ENCODE measurements at places on chromosomes 6 and 20.

DNA sequence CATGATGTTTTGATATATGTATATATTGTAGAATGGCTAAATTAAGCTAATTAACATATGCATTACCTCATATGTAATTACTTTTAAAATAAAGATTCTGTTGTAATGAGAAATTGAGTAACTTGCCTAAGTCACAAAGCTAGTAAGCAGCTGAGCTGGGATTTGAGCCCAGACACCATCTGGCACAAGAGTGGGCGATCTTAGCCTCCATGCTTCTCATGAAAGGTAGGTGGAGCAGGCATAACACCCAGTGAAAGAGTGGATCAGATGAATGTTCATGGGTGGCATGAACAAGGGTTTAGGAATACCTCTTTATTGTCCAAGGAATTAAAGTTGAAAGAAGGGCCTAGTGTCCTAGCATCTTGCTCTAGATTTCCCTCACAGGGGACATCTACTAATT, 365.4 kb downstream of the TFAP2B start:
- DNase-seq, result no peak

DNA sequence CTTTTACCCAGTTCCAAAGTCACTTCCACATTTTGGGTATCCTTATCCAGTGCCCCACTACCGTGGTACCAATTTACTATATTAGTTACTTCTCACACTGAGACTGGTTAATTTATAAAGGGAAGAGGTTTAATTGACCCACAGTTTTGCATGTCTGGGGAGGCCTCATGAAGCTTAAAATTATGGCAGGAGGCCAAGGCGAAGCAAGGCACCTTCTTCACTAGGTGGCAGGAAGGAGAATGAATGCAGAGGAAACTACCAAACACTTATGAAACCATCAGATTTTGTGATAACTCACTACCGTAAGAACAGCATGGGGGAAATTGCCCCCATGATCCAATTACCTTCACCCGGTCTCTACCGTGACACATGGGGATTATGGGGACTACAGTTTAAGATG, 106.7 kb upstream of the SAMD5 start:
- DNase-seq, result no peak

DNA sequence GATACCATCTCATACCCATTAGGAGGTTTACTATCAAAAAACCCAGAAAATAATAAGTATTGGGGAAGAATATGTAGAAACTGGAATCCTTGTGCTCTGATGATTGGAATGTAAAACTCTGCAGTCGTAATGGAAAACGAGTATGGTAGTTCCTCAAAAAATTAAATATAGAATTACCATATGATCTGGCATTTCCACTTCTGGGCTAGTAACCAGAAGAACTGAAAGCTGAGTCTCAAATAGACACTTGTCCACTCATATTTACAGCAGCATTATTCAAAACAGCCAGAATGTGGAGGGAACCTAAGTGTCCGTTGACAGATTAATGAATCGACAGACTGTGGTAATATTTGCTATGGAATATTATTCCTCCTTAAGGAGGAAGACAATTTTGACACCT, 44.3 kb downstream of the FOXC1 start:
- DNase-seq, result no peak

DNA sequence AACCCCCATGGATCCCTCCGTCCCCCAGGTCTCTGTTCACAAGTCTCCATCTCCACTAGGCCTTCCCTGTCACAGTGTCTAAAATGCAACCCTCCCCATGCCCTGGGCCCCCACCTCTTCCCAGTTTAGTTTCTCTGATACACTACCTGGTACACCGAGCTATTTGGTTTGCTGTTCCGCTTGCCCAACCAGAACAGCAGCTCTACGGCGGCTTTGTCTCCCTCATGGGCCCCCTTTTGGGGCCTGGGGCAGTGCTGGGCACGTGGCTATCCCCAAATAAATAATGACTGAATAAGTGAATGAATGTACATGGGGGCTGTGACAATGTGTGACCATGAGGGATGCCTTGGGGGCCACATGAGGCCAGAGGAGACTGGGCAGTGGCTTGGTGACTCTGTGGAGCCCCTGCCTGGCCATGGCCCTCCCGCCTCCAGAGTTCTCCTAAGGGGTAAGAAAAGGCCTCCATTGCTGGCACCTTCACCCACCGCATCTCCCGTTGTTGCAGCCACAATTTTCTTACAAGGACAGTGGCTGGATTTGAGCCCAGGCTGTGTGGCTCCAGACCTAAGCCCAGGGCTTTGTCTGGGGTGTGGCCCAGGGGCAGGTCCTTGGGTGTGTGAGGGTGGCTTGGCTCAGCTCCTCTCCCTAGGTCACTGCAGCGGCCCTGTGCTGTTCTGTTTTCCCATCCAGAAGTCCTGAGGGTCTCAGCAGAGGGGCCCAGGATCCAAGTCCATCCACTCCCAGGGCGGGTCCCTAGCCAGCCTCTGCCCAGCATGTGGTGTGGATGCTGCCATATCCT, 408.5 kb upstream of the SULF2 start:
- DNase-seq, result no peak

- no peak for DNase-seq
These were observed 567.4 kb downstream of the CBLN4 start for GRCh38 chr20:55437798-55438415.

DNA sequence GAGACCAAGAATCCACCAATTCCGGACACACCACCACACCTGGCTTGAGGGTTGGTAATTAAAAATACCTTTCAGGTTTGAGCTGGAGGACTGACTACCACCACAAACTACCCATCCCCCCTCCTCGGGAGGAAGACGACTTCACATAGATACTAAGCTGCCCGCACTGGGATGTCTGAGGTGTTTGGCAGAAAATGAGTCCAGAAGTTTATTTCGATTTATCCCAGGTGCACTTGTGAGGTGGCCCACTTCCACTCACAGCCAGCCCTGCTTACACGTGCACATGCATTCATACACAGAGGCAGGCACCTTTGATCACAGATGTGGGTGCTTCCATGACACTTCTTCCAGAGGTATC, 187.1 kb downstream of the ID4 start:
- DNase-seq, result no peak

DNA sequence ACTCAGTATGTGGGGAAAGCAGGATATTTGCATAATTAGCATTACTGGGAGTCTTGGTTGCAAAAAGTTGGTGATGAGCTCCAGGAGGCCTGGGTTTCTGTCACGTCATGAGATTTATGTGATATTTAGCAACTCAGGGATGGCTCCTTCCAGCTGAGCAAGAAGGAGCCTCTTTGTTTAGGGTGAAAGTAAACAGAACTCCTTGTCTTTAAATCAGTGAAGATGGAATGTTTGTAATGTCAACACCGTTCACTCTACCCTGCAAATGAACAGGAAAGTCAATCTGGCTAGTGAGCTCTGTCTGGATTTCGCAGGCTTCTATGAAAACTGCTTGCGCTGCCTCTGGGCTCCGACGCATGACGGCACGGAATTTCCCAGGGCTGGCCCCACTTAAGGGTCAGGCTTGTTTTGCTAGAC, 86.9 kb downstream of the PXDC1 start:
- DNase-seq, result no peak

DNA sequence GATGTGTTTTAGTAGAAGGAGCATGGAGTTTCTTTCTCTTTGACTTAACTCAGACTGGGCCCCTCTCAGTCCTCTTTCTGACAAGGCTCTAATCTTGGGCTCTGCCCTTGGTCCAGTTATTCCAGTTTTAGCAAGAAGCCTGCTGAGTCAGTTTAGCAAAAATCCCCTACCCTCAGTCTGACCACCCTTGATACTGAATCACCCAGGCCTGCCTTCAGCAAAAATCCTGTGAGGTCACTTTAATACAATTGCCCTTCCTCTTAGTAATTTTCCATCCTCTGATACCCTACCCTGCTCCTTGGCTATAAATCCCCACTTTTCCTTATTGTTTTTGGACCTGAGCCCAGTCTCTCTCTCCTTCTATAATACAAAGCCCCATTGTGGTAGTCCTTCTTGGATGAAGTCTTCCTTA, 326.7 kb upstream of the NOX3 start:
- peak; percentile 67 for DNase-seq

DNA sequence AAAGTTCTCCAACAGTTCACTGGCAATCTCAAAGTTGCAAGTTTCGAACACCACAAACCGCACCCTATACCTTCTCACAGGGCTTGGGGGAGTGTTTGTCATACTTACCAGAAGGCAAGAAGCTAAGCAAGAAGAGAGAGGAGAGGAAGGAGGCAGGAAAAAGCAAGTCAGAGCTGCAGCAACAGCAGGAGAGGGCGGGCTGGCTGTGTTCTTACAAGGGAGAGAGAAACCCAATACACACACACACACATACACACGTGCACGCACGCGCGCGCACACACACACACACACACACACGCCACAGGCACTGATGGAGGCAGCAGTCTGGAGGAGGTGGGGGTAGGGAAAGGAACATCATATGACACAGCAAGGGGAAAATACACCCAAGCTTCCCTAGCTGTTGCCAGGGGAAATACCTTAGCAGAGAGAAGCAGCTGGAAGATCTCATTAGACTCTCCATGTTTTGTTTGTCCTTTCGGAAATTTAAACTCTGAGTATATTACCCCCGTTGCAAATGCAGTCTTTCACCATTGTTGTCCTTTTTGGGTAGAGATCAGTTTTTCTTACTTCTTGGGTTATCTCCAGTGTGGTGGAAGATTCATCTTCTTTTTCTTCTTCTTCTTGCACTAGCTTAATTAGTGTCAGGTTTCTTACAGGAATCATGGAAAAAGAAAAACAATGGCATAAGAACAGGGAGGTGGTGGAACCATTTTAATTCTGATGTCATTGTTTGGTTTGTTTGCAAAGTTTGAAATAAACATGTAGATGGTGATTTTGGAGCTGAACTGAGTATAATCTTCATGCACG, at the start of gene TXLNB:
Gene TXLNB (minus strand): TSS at position 186 of the 807 bp plus-strand sequence. CDS start 3,099 bp downstream, outside the sequence.
- DNase-seq, result no peak

- DNase-seq, result no peak
These were observed 97.9 kb downstream of the RCAN2 start for GRCh38 chr6:46393161-46393939.

- DNase-seq, result no peak
These were observed 365.2 kb downstream of the SYNE1 start for GRCh38 chr6:152271776-152272464.

GRCh38 chr6:159929819-159930218, 39.0 kb downstream of the MAS1 start:
- no peak for DNase-seq

DNA sequence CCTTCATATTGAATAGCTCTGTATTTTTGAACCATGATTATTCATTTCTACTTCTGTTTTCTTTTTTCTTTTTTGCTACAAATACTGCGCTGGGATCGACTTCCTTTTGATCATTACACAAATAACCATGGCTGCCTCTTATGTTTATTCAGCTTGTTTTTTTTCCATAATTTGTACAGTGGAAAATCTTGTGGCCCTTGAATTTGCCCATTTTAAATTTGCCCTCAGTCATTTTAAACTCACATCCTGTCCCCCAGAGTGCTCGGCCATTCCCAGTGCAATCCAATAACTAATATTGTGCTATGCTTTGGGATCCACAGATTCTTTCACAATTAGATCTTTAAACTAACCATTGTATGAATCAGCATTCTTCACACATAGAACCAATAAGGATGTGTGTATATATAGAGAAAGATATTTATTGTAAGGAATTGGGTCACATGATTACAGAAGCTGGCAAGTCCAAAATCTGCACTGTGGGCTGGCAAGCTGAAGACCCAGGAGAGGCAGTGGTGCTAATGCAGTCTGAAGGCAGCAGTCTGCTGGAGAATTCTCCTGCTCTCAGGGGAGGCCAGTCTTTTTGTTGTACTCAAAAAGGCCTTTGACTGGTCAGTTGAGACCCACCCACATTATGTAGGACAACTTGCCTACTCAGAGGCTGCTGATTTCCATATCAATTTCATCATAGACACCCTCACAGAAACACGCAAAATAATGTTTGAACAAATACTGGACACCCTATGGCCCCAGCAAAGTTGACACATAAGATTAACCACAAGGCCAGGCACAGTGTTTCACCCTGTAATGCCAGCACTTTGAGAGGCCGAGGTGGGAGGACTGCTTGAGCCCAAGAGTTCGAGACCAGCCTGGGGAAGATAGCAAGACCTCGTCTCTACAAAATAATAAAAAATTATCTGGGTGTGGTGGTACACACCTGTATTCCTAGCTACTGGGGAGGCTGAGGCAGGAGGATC, 147.1 kb downstream of the MTHFD1L start:
- DNase-seq, result no peak

GRCh38 chr6:139722530-139722929, 348.1 kb upstream of the CITED2 start:
- DNase-seq, result no peak

DNA sequence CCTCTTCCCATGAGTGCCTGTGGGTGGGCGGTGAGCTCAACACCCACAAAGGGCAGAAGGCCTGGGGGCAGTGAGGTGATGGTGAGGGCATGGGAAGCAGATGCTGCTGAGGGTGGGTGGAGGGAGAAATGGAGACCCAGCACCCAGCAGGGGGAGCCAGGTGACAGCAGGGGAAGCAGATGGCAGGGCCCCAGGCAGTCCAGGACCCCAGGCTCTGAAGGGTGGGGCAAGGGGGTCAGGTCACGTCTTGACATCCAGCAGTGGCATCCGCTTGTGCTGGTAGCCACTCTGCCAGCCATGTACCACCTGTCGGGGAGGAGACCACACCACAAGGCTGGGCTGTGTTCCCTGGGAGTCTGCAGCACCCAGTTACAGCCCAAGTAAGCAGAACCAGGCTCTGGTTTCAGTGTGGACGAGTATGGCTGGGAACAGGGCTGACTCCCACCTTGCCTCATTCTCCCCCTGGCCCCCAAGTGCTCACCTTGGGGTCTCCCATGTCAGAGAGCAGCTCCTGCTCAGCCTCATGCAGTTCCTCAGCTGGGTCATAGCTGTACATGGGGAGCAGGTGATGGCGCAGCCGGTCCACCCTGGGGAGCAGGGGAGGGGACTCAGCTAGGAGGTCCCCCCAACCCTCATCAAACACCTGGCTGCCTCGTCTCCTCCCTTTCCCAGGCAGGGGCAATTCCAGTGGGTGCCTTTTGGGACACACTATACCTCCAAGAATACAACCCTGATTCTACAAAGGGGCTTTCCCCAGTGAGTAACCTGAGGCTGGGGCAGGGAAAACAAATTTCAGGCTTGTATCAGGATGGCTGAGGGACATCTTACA, 2.0 kb downstream of the SMIM29 start:
- peak; percentile 36 for DNase-seq

- DNase-seq, result peak; percentile 66
These were observed 88.0 kb downstream of the FAM217A start for GRCh38 chr6:3990692-3991491.

GRCh38 chr6:56663344-56663743, 20.7 kb upstream of the DST start:
- DNase-seq, result no peak

GRCh38 chr20:50009521-50010454, 27.0 kb downstream of the SNAI1 start:
- no peak for DNase-seq

- no peak for DNase-seq
These were observed 277.7 kb upstream of the RIMS1 start for GRCh38 chr6:71608646-71609045.

DNA sequence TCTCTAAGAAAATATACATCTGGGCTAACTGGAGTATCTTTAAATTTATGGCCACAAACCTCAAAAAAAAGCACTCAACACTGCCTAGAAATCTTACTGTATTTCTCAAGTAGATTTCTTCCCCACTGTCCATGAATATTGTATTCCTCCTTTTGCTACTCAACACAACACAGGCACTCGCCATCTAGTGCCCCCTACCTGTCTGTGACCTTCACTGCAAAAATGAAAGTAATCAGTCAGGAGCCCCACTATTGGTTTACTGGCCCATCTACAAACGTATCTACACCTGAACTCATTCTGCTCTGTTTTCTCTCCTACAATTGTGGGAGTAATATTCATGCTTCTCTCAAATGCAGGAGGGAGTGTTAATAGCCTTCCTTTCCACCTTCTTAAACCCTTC, 58.3 kb downstream of the LY86 start:
- DNase-seq, result no peak
